ENCODE measurements at places on chromosomes 12 and 14.

GRCh38 chr12:24721191-24721590 is 227.7 kb downstream of the BCAT1 start:
- DNase-seq: no peak

- DNase-seq: no peak
Measured at GRCh38 chr12:64706306-64706705, 52.9 kb downstream of the GNS start.

DNA sequence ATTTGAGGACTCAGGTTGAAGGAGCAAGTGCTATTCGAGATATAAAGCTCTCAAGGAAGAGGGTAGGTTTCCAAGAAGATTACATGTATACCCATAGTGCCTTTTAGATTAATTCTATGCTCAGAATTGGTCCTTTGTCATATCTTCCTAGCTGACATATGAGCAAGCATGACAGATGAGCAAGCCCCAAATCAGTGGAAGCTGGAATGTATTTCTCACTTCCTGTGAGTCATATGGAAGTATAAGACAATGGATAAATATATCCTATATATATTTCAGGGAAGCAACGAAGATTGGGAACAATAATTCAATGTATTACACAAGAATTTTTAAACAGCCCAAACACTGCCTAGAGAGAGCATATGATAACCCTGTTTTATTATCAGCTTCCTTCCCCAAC is 674.1 kb upstream of the ATXN7L3B start:
- DNase-seq: no peak

DNA sequence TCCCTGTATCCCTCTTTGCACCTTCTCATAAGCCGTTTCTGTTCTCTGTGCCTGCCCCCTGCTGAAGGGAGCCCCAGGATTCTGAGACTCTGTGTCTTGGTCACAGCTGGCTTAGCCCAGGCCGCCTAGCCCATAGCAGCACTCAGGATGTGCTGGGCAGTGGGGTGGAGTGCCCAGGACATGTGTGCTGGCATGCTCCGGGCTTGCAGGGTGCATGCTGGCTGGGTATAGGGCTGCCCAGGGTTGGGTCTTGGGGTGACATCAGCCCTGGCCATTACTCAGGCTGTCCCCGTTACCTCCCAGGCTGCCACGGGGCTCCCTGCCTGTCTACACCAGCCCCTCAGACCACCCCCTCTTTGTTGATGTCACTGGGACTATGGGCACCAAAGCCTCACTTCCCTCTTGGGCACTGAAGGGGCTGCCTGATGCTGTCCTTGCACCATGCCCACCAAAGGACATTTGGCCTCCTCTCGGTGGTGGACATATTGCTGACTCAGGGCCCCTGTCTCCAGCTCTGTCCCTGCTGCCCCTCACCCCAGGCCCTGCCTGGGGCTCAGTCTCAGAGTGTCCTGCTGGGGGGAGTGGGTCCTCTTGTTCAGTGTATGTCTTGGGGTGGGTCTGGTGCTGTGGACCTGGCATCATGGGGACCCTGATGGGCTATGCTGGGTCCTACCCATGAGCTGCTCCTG is 2.4 kb downstream of the CEP170B start:
- DNase-seq: no peak
